ENCODE measurements at places on chromosomes 3 and 15.

GRCh38 chr3:197820550-197821335 is 29.7 kb downstream of the LRCH3 start:
- no peak for DNase-seq

GRCh38 chr3:23713641-23714040 is 92.1 kb upstream of the UBE2E1 start:
- no peak for DNase-seq

- DNase-seq, result no peak
Measured at GRCh38 chr3:111650378-111651275, 55.5 kb upstream of the ZBED2 start.

GRCh38 chr15:38627689-38628277 is 63.2 kb upstream of the RASGRP1 start:
- no peak for DNase-seq

DNA sequence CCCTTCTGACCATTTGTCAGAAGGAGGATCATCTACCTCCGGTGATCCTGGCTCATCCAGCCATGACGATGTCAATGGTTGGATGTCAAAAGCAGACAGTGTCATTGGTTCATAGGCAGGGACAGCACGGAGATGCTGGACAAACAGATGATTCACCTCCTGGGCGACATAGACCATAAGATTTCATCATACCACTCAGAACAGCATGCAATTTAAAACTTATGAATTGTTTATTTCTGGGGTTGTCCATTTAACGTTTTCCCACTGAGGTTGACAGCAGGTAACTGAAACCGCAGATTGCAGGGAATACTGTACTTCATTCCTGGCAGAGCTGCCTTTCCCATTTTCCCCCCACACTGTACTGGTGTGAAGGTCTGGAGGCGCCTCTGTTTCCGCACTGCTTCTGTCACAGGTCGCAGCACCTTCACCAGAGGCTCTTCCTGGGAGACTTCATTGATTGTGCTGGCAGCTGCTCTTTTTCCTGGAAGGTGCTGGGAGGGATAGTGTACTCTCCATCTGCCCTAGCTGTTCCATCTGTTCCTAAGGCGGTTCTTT is 32.5 kb upstream of the TMOD3 start:
- DNase-seq, result no peak

DNA sequence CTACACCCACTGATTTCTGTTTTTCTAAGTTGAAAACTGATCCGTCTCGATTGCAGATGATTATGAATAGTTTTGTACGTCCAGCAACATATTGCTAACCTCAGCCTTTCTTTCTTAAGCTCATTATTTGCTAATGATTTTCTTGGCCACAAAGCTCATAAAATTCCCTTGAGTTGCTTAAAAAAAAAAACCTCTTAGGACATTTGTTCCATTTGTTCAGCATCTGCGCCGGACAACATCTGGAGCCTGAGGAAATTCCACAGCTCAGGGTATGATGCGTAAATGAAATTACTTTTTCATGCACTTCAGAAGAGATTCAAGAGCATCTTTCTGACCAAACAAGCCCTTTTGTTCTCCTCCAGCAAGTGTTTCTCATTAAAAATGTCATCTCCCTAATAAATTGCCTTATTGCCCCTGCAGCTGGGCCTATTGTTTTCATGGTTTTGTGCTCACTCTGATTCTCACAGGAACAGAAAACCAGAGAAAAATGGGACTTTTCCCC is 249.1 kb upstream of the MCTP2 start:
- no peak for DNase-seq

- no peak for DNase-seq
Measured at GRCh38 chr15:100778831-100779288, 100.8 kb upstream of the ALDH1A3 start.
